Naive thymus-derived CD8-positive, alpha-beta T cell (primary cell): ENCODE measurements at places on chromosomes 5 and 9. TPM values are rescaled to one million over a fixed set of nuclear protein-coding genes. Genes with fewer than 3 reads are reported as not detected.

DNA sequence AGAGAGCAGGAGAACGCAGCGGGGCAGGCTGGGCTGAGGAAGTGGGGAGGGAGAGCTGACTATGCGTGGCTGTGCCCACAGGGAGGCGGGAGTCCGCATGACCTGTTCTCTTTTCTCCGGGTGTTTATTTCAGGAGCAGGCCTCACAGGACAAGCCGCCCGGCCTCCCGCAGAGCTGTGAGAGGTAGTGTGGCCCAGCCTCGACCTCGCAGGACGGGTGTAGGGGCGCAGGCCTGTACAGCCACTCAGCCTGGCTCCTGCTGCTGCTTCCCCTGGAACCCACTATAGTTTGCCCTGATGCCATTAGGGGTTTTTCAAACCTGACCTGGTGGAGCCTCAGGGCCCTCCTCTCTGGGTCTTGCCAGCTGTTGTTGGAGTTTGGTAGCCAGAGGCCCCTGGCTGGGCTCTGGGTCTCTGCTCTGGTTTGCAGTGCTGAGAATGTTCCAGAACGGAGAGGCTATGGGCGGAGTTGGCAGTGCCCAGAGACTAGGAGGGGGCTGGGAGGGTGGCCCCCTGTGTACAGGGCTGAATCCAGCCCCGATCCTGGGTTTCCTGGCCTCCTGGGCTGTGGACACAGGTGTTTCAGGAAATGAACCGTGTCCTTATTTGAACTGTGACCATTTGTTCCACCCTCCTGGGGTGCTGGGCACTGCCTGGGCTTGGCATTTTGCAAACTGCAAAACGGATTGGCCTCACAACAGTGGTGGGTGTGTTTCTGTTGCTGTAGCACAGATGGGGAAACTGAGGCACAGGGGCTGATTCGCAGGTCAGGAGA, 78.8 kb downstream of the WNK2 start:
- no peaks in the 10 kb centered on the region for H3K27me3 ChIP-seq
- peaks cover 3% of the 10 kb centered on the region for H3K4me1 ChIP-seq
- H3K36me3 ChIP-seq = no peaks in the 10 kb centered on the region
- H3K27ac ChIP-seq = no peak overlapping the region
- no peak for DNase-seq

Gene DAPK1
- polyA plus RNA-seq = not detected

Gene CTSL
- polyA plus RNA-seq = not detected

Gene SOX30
- 0.07 TPM for polyA plus RNA-seq

Gene PCDHA9
- polyA plus RNA-seq = not detected

Gene KIF24
- polyA plus RNA-seq = not detected

- DNase-seq = no peak
- peaks cover 2% of the 10 kb centered on the region for H3K27me3 ChIP-seq
- H3K27ac ChIP-seq = no peak overlapping the region
- H3K4me3 ChIP-seq = no peak overlapping the region
- H3K36me3 ChIP-seq = no peaks in the 10 kb centered on the region
- peaks cover under 1% of the 10 kb centered on the region for H3K4me1 ChIP-seq
These were observed 7.1 kb upstream of the PLK2 start for GRCh38 chr5:58466939-58467338.

GRCh38 chr9:137048655-137049543, 2.9 kb upstream of the NPDC1 start:
- peaks cover 21% of the 10 kb centered on the region for H3K4me1 ChIP-seq
- peaks cover 57% of the 10 kb centered on the region for H3K27me3 ChIP-seq
- no peak for DNase-seq
- H3K36me3 ChIP-seq = no peaks in the 10 kb centered on the region
- H3K4me3 ChIP-seq = no peak overlapping the region

- H3K27me3 ChIP-seq = no peaks in the 10 kb centered on the region
- no peak overlapping the region for H3K27ac ChIP-seq
- peaks cover 4% of the 10 kb centered on the region for H3K36me3 ChIP-seq
- peaks cover 34% of the 10 kb centered on the region for H3K4me1 ChIP-seq
- H3K4me3 ChIP-seq = no peak overlapping the region
- DNase-seq = no peak
These were observed 8.0 kb downstream of the SRFBP1 start for GRCh38 chr5:121969660-121970295.

Gene TSSK1B
- polyA plus RNA-seq = not detected

DNA sequence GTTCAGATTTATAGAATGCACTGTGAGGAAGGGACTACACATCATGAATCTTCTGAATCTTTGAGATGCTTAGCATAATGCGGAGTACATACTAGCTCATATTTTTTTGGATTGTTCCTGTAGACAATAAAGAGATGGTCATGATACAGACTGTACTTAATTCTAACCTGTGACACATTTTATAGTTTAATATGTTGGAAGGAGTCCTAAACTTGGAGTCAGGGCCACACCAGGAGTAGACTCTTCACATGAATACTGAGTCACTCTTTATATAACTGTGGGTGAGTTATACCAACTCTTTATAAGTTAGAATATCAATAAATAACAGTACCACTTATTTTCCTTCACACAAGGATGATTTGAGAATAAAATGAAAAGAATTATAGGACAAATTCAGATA, 16.9 kb downstream of the C9orf85 start:
- peaks cover 25% of the 10 kb centered on the region for H3K36me3 ChIP-seq
- no peak overlapping the region for H3K27ac ChIP-seq
- H3K27me3 ChIP-seq = no peaks in the 10 kb centered on the region

DNA sequence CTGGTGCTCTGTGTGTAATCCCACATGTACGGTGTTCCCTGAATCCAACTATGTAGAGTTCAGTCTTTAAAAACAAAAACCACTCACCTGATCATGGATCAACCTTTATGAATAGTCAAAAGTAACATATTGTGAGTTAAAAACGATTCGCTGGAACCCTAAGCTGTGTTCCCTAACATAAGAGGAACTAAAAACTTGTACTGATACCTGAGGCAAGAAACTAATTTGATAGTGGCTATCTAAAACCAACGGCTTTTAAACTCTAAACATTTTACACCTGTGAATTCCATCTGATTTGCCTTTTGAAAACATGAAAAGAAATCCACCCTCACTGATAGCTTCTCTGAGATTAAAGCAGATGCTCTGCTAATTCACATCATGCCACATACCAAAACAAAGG, 101.5 kb downstream of the DEPDC1B start:
- peaks cover 26% of the 10 kb centered on the region for H3K4me1 ChIP-seq
- H3K27ac ChIP-seq = no peak overlapping the region
- H3K4me3 ChIP-seq = no peak overlapping the region
- H3K36me3 ChIP-seq = no peaks in the 10 kb centered on the region
- DNase-seq = no peak
